ENCODE measurements at places on chromosomes 7 and 10.

GRCh38 chr7:453597-454306 lies 65.9 kb downstream of the PDGFA start:
- DNase-seq = no peak

DNA sequence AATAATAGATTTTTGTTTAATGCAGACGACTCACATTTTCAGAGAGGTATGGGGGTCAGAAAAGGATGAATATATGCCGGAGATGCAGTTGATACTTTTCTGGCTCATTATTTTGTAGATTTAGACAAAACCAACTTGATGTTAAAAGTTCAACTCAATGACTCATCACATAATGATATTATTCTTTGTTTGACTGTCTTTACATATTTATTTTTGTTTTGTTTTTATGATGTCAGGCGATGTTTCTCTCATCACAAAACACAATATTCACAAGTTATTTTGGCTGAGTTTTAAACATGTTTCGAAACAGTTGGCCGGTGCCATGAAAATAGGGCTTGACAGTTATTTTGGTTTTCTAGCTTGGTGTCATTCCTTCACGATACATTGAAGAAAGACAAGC lies 1.3 kb downstream of the GJD4 start:
- no peak for DNase-seq

DNA sequence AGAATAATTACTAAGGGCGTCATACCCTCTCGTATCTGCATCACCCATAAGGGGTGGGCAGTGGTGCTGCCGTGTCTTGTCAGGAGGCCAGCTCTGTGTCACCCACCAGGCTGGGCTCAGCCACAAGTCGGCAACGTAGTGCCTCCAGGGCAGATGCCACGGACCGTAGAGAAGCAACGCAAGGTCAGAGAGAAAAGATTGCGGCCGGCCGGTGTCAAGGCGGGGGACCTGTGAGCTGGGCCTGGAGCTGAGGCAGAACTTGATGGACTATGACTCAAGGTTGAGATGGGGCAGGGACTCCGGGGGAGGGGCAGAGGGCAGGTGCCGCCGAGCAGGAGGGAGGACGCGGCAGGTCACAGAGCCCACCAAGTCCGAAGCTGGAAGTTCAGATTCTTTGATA lies 29.5 kb downstream of the FOXK1 start:
- no peak for DNase-seq

- DNase-seq = no peak
Observed at GRCh38 chr10:28925121-28925663, 247.9 kb downstream of the BAMBI start.

- no peak for DNase-seq
Observed at GRCh38 chr7:148107443-148108127, 483.0 kb upstream of the C7orf33 start.

DNA sequence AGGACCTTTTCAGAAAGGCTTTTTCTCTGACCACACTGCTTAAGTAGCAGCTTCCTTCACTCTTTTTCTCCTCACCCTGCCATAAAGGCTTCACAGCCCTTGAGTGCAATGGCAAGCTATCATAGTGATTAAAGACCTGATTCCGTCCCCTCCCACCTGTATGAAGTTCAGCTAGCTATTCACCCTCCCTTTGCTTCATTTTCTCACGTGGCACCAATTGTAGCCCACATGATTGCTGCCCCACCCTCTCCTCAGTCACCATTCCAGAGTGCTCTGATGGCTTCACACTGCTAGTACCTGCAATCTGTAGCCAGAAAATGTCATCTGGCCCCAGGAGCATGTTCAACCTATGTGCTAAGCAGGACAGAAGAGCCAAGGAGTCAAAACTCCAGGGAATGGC lies 523.8 kb downstream of the GRM8 start:
- no peak for DNase-seq

DNA sequence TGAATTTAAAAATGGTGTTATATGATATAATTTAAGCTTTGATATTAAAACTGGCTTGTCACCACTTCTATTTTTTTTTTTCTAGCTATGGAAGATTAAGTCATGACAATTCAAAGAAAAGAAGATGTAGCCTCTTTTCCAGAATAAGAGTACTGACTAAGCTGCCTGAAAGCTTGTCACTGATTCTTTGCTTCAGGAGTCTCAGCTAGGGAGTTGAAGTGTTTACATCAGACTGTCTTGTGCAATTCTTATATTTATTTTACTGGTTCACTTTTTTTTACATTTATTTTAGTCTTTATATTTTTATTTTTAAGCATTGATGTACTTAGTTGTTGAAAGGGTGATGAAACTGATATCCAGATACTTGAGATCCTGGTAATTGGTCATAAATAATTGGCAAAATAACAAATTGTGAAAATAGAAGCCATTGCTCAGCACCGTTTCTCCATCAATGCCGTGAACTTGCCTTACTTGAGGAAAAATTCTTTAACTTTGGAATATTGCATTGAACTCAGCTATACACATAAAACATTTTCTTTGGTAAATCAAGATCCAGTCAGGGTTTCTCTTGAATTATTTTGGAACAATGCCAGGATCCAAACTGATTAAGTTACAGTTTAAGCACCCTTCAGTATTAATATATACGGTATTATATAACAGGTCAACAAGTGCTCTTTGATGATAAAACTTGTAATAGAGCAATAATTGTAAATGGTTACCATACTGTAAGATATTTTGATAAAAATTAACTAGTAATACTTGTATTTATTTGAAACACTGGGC lies 156.4 kb downstream of the PHTF2 start:
- DNase-seq = no peak

GRCh38 chr10:11401264-11402235 lies 209.9 kb downstream of the USP6NL start:
- DNase-seq = no peak

DNA sequence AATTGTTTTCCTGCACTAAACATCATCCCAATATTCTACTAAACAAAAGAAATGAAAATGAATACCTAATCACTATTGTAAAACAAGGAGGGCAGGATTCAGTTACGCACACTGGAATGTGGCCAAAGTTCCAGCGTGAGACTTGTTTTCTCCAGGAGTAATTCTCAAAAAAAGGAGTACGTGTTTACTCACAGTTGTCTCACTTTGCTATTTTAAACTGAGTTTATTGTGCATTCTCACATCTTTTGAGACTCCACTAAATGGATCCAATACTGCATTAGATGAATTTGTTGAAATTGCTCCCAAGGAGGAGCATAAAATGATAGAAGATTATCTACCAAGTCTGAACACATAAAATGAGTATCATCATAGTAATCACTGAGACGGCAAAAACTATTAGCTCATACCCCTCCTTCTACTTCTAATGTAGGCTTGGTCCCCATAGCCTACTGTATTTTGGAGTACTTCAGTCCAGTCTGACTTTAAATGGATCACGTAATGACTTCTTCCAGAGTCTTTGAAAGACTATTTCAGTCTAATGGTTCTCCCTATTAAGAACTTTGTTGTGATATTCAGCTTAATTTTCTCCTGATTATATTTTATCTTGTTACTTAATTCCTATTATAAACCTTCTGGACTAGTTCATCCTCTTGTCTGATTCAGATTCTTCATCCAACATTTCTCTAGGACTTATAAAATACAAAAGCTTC lies 3.8 kb downstream of the GRM3 start:
- DNase-seq = no peak

GRCh38 chr7:121874298-121874697 lies 1.3 kb downstream of the PTPRZ1 start:
- DNase-seq = no peak

DNA sequence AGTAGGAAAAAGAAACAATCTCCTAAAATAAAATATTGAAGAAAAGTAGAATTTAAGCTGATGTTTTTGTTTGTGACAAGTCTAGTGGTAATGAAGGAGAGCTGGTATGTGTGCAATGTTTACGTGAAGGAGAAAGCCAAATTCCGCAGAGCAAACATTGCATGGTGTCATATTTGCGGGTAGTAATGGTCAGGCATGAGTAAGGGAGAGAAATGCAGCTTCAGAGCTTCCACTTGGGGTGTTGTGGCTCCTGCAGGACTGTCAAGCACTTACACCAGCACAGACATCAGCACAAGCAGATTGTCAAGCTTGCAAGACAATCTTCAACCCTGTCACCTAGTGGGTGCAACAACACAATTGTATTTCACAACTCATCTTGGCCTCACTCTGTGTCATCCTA lies 136.5 kb upstream of the ETV1 start:
- DNase-seq = no peak

DNA sequence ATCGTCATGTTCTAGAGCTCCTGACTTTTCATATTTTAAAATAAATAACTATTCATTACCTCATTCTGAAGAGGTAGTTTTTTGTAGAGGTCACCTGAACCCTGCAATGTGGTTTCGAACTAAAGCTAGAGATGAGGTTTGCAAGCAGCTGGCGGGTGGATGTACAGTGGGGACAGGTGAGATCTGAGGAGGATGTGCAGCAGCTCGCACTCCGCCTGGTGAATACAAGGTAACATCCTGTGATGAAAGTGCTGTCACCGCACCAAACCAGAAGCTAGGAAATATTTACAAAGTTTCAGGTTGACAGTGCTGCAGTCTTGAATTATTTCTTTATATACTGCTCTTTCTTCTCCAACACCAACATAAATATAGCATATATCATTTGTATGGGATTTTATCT lies 26.5 kb downstream of the NDUFB2 start:
- DNase-seq = no peak

DNA sequence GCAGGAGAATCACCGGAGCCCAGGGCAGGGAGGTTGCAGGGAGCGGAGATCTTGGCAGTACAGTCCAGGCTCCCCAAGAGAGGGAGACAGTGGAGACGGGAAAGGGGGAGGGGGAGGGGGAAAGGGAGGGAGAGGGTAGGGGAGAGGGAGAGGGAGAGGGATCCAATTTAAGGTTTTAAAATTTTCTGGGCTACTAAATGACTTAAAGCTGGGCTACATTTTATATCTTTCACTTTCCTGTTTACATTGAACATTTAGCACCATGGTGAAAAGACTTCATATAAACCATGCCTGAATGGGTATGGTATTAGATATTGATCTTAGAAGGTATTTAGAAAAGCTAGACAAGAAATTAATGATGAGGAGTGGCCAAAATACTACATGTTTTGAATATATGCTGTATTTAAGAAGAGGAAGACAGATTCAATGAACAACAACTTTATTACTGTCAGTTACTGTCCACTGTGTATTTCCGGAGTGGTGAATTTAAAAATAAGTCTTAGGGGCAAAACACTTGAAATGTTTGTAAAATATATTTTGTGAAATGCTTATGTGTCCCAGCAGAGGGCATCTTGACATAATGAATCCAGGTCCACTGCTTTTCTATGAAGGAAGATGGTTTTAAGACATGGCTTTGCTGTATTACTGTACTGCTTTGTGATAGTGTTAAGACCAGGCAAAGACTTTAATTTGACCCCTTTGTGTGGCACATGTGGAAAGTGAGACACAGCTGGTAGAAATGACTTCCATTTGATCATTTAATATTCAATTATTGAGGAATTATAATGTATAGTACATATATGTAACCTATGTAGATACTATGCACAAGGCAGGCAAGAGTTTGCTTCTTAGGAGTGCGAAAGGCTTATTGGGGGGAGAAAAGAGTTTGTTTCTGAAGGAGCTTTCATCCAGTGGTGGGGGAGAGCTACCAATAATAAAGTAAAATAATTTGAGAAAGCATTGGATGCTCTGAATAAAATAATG lies 52.8 kb downstream of the NRF1 start:
- DNase-seq = no peak

- no peak for DNase-seq
Observed at GRCh38 chr10:23364378-23364777, 19.8 kb upstream of the C10orf67 start.

GRCh38 chr7:148127374-148127773 lies 463.2 kb upstream of the C7orf33 start:
- DNase-seq = no peak

- no peak for DNase-seq
Observed at GRCh38 chr7:28418966-28419365, 6.6 kb downstream of the CREB5 start.

- no peak for DNase-seq
Observed at GRCh38 chr10:127492607-127493250, 56.4 kb upstream of the NPS start.

DNA sequence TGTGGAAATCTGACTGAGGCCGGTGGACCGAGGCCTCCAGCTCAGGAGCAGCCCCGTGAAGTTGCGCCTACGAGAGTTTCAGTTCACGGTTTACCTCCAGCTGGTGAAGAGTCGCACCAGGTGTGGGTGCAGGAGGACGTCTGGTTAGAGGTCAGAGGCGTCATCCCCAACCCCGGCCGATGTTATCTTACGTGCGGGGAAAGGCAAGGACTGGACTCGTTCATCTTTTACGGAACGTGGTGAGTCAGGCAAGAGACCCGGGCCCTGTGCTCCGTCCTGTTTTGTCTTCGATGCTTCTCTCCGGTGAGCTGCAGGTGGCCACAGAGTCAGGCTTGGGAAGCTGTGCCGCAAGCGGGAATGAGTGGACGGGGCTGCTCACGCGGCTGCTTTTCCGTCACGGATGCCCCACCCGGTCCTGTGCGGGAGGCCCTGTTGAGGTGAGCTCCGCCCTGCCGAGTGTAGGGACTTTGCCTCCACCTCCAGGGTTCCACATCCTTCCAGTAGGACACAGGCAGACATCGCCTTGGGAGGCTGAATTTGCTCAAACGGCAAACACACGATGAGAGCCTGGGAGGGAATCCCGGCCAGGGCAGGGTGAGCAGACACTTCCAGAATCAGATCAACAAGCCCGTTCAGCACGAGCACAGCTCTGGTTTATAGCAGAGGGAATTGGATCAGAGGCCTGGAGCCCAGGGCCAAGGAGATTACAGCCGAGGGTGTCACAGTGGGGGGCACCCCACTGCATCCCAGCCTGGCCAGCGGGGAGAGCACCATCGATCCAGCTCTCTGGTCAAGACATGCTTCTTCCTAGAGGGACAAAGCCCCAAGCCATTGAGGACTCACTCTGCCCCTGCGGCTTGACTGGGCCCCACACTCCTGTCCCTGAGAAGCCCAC lies 50.1 kb upstream of the INPP5A start:
- DNase-seq = no peak

GRCh38 chr7:34061149-34061548 lies 155.8 kb downstream of the BMPER start:
- DNase-seq = no peak

DNA sequence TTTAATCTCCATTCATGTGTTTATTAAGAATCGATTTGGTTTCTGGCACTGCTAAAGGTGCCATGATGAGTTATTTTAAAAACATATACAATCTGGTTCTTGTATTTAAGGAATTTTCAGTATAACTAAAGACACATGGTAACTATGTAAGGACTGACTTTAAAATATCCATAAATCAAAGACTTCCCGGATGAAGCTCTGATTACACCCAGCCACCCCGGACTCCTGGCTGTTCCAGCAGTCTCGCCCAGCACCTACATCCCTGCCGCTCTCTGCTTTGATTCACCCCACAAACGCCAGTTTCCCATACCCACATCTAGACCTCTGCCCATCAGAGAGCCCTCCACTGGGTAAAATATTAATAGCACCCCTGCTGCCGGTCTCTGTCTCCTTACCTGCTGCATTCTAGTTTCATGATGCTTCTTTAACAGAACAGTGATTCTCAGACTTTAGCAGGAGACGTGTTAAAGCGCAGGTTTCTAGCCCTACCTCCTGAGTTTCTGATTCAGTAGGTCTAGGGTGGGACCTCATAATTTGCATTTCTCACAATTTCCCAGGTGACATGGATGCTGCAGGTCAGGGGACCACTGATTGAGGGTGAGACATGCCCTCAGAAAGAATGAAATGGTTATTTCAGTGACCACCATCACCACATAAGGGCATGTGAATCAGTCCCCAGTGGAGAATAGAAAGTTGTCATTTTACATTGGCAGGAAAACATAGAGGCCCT lies 185.7 kb downstream of the KIAA1217 start:
- no peak for DNase-seq
